ENCODE measurements at places on chromosomes 2 and 18.

DNA sequence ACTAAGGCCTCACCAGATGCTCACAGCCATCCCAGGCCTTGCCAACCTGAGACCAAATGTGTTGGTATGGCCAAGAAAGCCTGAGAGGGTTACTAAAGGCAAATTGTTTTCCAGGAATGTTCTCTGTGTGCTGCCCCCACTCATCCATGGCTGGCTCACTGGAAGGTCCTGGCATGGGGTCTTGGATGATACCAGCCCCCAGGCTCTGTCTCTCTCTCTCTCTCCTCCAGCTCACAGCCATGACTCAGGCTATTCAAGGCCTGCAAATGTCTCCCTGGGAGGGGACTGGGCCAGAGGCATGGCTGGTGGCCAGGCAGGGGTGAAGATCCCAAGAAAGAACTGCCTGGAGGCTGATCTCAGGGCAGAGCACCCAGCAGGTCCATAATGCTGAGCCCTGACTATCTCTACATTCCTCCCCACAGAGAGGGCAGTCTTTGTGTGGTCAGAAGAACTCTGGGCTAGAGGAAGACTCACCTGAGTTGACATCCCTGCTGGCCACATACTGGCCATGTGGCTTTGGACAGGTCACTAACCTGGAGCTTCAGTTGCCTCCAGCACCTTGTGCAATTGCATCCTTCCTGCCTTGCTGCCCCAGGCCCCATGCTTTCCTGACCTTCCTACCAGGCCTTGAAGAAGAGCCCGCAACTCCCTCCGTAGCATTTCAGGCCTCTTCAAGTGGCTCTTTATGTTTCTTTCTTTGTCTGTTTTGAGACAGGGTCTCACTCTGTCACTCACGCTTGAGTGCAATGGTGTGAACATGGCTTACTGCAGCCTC is 150.4 kb downstream of the ZFP36L2 start:
- no peak for DNase-seq

GRCh38 chr18:6782861-6783260 is 53.3 kb downstream of the ARHGAP28 start:
- DNase-seq: no peak

- DNase-seq: no peak
Measured at GRCh38 chr18:35513181-35513936, 15.6 kb upstream of the INO80C start.

GRCh38 chr18:26040051-26040656 is 50.3 kb downstream of the SS18 start:
- no peak for DNase-seq

DNA sequence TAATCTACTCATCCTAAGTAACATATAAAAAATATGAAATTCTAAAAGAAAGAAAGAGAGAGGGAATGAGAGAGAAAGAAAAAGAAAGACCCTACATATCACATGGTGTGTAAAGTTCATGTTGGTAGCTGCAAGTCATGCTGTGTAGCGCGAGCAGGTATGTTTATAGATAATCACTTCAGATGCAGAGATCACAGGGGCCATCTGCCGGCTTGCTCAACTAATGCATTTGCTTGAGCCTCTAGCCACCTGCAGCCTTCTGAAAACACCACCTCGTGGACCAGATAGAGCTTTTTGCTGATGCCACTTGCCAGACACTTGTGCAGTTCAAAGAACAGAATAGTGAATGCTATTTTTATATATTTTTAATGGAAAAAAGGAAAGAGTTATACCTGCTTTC is 37.6 kb downstream of the CDH7 start:
- DNase-seq: no peak

GRCh38 chr2:230907361-230908091 is 17.5 kb downstream of the GPR55 start:
- DNase-seq: no peak

DNA sequence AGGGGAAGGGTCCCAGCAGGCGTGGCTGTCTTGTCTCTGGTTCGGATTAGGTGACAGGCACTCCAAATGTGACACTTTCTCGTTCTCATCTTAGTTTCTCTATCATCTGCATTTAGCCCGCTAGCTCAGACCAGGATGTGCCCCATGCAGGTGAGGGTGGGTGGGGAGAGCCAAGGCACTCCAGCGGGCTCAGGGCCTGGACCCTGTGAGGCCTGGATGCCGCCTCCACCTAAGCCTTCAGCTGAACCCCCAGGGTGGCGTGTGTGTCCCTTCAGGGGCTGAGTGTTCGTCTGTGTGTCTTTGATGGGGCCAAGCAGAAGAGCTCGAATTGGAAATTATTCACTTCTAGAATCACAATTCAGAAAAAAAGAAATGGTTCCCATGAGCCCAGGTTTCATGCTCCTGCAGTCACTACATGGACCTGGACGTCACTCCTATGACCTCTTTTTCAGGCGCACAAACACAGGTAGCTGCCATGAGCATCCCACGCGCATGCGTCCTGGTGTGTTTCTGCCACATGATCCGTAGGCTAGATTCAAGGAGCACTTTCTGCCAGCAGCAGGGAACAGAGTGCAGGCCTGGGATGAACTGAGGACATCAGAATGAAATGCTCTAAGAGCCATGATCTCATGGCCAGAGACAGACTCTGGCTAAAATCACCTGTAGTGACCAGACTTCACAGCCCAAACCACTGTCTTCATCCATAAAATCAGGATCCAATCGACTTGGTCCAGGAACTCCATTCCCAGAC is 25.8 kb downstream of the CIDEA start:
- DNase-seq: no peak

DNA sequence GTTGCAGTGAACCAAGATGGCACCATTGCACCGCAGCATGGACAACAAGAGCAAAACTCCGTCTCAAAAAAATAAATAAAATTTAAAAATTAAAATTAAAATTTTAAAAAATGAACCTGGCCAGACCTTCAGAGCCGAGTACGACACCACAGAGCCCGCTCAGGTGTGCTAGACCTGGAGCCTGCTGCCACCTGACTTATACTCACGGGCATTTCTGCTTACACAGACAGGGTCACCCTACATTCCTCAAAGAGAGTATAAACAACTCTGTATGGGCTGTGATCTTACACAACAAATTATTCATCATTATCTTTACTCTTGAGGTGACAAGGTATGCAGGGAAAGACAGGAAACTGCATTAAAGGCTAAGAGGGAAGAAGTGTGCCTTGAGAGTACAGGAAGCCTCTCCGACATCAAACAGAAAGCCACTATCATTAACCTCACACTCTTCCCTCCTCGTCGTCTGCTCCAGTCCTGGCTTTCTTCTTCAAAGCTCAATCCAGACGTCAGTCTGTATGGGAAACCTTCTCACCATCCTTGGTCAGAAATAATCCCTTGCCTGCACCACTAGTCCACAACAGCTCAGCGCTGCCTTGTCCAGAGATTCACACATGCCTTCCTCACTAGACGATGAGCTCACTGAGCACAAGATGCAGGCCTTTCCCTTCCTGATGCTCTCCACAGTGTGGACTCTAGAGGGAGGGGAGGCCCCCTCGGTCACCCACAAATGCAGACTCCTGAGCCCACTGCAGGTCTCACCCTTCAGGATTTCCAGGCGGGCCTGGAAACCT is 56.2 kb downstream of the UXS1 start:
- DNase-seq: no peak

DNA sequence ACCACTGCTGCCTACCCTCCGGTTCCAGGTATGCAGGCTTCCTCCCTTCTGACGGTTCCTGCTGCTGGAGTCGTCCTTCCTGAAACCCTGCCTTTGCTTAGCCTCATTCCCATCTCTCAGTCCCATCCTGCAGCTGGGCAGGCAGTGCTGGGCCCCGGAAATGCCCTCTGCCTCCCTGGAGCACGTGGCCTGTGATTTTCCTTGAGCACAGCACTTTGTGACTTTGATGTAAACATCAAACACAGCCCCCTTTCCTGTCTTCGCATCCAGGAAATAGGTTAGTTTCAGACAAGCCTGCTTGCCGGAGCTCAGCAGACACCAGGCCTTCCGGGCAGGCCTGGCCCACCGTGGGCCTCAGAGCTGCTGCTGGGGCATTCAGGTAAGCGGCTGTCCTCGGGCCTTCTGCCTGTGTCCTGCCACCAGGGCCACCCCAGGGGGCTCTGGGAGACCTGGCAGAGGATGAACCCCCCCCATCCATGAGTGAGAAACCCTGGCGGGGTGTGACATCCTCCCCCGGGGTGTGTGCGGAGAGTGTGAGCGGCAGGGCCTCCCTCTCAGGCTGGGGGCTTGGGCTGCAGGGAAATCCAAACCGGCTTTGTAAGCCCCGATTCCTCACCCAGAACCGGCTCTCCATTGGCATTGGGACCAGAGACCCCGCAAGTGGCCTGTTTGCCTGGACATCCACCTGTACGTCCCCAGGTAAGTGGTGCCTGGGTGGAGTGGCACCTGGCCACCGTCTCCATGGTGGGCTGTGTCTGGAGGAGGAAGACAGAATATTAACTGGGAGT is at the start of gene ZAP70:
ZAP70 (plus strand) TSS at position 281 of the 788 bp plus-strand sequence. CDS start 10,461 bp downstream, outside the sequence.
- no peak for DNase-seq

DNA sequence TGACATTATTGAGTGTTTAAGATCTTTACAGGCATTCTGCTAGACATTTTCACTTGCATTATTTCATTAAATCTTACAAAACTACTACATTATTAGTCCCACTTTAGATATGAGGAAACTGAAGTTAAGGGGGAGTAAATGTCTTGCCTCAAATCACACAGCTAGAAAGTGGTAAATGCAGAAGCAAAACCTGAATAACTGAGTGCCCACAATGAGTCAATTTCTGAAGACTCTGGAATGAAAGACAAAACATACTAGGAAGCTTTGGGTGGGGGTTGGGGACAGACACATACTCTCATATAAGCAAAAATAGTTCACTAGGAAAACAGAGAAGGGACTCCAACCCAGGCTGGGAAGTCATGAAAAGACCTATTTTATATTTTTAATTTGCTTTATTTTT is 214.4 kb upstream of the LRATD1 start:
- DNase-seq: no peak

GRCh38 chr18:73827801-73828200 is 319.8 kb downstream of the FBXO15 start:
- DNase-seq: no peak

- no peak for DNase-seq
Measured at GRCh38 chr18:53219853-53220252, 879.9 kb downstream of the DCC start.

- no peak for DNase-seq
Measured at GRCh38 chr2:238855299-238855698, 7.4 kb downstream of the TWIST2 start.

DNA sequence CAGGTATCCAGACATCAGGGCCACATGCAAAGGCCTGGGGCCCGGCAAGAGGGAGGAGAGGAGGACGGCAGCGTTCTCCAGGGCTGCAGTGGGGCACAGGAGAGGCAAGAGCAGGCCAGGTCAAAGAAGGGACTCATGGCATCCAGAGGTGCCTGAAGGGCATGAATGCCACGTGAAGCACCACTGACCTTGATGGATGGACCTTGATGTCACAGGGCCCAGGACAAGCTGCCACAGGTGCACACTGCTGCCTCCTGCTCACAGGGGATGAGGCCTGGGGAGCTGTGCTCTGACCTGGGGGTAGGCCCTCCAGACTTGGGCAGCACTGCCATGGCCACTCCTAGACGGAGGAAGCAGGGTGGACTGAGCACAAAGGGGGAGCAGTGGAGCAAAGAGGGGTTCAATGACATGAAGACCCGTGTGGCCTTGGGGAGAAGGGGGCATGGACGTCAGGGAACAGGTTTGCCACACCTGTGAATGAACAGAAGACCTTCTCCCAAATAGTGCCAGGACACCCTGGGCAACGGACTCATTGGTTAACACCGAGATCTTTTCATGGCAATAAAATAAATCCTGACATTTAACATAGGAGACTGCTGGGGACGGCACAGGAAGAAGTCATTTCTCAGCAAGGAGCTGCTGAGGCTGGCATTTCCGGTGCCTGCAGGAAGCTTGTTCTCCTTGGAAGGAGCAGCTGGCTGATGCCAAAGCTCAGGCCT is 65.6 kb downstream of the EMX1 start:
- DNase-seq: no peak

DNA sequence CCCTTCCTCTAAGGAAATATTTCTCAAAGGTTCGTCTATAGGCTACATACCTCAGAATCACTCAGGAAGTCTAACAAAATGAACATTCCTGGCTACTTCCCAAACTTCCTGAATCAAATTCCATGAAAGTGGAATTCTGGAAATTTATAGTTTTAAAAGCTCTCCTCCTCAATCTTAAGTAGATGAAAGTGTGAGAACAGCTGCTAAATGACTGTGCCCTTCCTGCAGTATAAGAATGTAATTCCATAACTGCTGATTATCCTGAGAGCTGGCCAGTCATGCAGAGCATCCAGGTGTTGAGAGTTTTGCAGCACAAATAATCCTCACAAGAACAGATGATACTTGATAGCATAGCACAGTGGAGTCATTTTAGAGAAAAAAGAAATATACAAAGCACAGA is 265.0 kb downstream of the KCNJ3 start:
- no peak for DNase-seq

DNA sequence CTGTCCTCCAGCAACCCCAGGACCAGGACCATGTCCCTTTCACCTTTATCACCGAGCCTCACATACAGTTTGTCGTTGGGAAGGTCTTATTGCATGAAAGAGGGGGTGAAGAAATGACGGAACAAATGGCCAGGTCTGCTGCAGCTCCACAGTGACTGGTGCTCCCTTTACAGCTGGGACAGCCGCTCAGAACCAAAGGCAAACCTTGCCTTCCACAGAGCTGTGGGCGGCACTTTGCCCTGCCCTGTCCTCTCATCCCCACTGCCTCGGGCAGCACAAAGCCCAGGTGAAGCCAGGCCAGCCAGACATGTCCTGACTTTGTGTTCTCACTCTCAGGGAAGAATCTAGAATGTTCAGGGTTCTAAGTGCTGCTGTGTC is 961 bp downstream of the GPR55 start:
- no peak for DNase-seq

Data from suppressor macrophage (primary cell).